ENCODE measurements at places on chromosomes 3 and 15. TPM values are rescaled to one million over a fixed set of nuclear protein-coding genes. Genes with fewer than 3 reads are reported as not detected.

Gene CIDEC
- total RNA-seq: not detected

DNA sequence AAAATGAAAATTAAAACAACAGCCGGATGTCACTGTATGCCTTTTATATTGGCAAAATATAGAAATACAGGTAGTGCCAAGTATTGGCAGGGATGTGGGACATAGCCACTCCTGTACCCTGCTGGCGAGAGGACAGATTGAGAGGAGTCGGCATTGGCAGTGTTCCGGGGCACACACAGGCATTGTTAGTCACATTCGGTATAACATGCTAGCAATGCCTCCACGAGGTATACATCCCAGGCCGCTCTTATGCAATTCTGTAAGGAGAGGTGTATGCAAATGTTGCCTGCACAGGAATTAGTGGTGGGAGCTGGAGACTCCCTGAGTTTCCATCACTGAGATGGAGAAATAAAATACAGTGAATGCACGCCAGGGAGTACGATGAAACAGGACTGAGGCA is 99.4 kb upstream of the DLG1 start:
- no peak overlapping the region for H3K4me3 ChIP-seq
- H3K36me3 ChIP-seq: no peaks in the 10 kb centered on the region
- peaks cover 27% of the 10 kb centered on the region for H3K4me1 ChIP-seq
- DNase-seq: no peak
- H3K27ac ChIP-seq: no peak overlapping the region
- H3K27me3 ChIP-seq: no peaks in the 10 kb centered on the region

Gene TUSC7
- total RNA-seq: not detected

Gene RPSA
- total RNA-seq: 1,932 TPM

Gene SLC12A1
- not detected for total RNA-seq

DNA sequence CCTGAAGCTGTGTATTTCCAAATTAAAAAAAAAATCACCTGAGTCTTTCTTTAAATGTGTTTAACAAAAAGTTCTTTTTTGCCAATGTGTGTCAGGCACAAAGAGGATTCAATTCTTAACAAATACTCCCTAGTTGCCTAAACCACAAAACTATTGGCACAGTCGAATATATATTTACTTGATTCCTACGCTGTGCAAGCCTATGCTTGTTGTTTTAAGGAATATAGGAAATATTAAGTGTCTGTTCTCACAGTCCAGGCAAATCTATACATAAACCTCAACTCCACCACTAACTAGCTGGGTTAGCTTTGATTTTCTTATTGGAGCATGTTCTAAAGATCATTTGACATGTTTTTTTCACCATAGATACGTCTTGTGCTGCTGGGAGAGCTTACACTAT is 571.0 kb downstream of the PYDC2 start:
- H3K27ac ChIP-seq: no peak overlapping the region
- no peaks in the 10 kb centered on the region for H3K27me3 ChIP-seq
- no peaks in the 10 kb centered on the region for H3K36me3 ChIP-seq
- no peak for DNase-seq
- no peaks in the 10 kb centered on the region for H3K4me1 ChIP-seq

- no peaks in the 10 kb centered on the region for H3K36me3 ChIP-seq
- no peak overlapping the region for H3K27ac ChIP-seq
- peaks cover 2% of the 10 kb centered on the region for H3K4me1 ChIP-seq
- peaks cover 9% of the 10 kb centered on the region for H3K27me3 ChIP-seq
- DNase-seq: no peak
These were observed 121.9 kb downstream of the SLCO3A1 start for GRCh38 chr15:91975241-91975978.

DNA sequence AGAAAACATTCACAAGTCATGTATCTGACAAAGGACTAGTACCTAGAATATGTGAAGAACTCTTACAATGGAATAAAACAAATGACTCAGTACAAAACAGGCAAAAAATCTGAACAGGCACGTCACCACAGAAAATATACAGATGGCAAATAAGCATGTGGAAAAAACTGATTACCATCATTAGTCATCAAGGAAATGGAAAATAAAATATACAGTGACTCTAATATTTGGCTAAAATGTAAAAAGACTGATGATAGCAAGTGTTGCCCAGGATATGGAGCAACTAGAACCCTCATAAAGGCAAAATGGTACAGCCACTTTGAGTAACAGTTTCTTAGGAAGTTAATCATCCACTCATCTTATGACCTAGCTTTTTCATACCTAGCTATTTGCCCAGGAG is 95.8 kb upstream of the ABHD17C start:
- no peaks in the 10 kb centered on the region for H3K4me1 ChIP-seq
- no peak overlapping the region for H3K4me3 ChIP-seq
- DNase-seq: no peak
- no peaks in the 10 kb centered on the region for H3K36me3 ChIP-seq

Gene USP50
- 0.42 TPM for total RNA-seq

- DNase-seq: peak; percentile 71
- H3K4me1 ChIP-seq: peaks cover 16% of the 10 kb centered on the region
- H3K4me3 ChIP-seq: no peak overlapping the region
These were observed 23.0 kb downstream of the HPS3 start for GRCh38 chr3:149152420-149152819.

DNA sequence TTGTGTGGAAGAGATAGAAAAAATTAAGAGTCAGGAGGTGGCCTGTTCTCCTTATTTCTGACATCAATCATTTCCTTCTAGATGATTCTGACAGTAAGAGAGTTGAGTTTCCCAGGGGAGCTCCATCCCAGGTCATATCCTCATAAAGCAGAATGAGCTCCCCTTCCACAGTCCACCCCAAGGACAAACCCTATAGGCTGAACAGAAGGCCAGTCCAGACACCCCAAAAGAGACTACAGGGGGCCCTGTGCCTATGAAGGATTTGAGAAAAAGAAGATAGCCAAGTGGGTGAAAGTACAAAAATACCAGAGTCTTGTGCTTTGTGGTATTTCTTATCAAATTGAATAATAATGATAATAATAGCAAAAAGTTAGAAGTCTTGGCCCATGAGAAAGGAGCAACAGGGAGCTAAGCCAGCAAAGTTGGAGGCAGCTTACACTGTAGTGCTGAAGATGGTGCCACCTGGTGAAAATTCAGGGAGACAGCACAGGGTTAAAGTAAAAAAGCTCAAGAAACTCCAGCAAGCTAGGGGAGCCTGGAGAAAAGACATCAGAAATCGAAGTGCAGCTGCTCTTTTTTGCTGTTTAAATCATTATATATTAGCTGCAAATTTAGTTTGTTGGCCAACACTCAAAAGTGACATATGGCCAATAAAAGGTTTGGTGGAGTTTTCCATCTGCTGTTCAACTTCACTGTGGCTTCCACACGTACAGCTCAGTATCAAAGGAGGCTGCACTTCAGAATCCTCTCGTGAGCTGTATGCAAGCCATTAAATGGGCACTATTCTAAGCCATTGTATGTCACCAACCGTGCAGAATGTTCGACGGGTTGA is 35.8 kb upstream of the SLC24A5 start:
- no peak overlapping the region for H3K4me3 ChIP-seq
- H3K36me3 ChIP-seq: no peaks in the 10 kb centered on the region
- H3K27ac ChIP-seq: no peak overlapping the region
- DNase-seq: no peak

GRCh38 chr3:27533261-27533607 is 49.0 kb upstream of the SLC4A7 start:
- no peak overlapping the region for H3K27ac ChIP-seq
- H3K4me3 ChIP-seq: no peak overlapping the region
- no peaks in the 10 kb centered on the region for H3K27me3 ChIP-seq
- peaks cover 21% of the 10 kb centered on the region for H3K4me1 ChIP-seq
- DNase-seq: no peak

DNA sequence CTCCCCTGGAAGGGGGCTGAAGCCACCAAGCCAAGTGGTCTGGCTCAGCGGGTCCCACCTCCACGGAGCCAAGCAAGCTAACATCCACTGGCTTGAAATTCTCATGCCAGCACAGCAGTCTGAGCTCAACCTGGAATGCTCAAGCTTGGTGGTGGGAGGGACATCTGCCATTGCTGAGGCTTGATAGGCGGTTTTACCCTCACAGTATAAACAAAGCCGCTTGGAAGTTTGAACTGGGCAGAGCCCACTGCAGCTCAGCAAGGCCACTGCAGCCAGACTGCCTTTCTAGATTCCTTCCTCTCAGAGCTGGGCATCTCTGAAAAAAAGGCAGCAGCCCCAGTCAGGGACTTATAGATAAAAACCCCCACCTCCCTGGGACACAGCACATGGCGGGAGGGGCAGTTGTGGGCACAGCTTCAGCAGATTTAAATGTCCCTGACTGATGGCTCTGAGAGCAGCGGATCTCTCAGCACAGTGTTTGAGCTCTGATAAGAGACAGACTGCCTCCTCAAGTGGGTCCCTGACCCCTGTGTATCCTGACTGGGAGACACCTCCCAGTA is 23.2 kb upstream of the IGSF10 start:
- no peaks in the 10 kb centered on the region for H3K36me3 ChIP-seq
- peaks cover 6% of the 10 kb centered on the region for H3K27me3 ChIP-seq
- no peak overlapping the region for H3K4me3 ChIP-seq
- H3K27ac ChIP-seq: no peak overlapping the region
- DNase-seq: no peak

DNA sequence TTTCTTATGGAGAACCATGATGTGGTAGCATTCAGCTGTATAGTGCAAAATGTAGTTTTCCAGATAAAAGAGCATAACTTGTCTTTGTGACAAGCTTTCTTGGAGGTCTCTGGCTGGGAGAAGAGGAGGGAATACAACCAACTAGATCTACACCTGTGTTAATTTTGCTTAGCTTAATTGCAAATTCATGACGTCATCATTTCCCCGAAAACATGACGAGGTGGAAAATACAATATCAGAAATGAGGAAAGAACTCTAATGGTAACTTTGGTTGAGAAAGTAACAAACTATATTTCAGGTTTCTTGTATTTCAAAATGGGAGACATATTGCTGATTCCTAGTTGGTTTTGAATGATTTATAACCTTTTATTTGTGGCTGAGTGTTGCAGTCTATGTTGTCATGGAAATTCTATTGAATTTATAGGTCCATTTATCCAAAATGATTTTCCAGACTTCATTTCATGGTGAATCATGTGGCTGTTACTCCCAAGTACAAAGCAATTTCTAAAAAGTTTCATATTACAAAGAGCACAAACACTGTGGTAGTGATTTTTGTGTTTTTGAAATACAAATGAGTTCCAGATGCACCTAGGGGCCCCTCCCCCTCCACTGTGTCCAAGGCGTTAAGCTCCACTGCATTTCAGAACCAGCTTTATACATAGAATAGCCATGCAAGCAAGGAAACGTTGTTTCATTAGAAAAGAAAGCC is 307.2 kb downstream of the FEZF2 start:
- H3K27ac ChIP-seq: no peak overlapping the region
- H3K4me3 ChIP-seq: no peak overlapping the region
- H3K4me1 ChIP-seq: no peaks in the 10 kb centered on the region
- no peaks in the 10 kb centered on the region for H3K27me3 ChIP-seq
- H3K36me3 ChIP-seq: no peaks in the 10 kb centered on the region
- DNase-seq: no peak

DNA sequence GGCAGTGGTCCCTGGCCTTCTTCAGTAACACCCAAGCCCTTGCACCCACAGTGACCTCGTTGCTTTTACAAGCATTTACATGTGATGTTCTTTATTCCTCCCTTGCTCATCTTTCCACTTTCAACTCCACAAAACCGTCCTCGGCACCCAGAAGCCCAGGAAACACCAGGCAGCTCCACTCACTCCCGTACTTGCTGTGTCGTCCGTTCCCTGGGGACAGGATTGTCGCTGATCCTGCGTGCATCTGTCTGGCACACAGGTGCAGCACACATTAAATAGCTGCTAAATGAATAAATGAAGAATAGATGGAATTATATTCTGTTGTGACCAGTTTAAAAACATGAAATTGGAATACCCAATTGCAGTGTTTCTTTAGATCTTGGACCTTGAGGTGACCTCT is 119.6 kb downstream of the PGPEP1L start:
- no peak overlapping the region for H3K4me3 ChIP-seq
- H3K27me3 ChIP-seq: no peaks in the 10 kb centered on the region
- H3K27ac ChIP-seq: no peak overlapping the region
- no peaks in the 10 kb centered on the region for H3K36me3 ChIP-seq
- DNase-seq: no peak
- no peaks in the 10 kb centered on the region for H3K4me1 ChIP-seq

Gene MAPKAPK3
- 199 TPM for total RNA-seq

Gene PATL2
- 13.5 TPM for total RNA-seq

- DNase-seq: no peak
- H3K27ac ChIP-seq: no peak overlapping the region
- no peaks in the 10 kb centered on the region for H3K27me3 ChIP-seq
- no peaks in the 10 kb centered on the region for H3K36me3 ChIP-seq
- H3K4me1 ChIP-seq: no peaks in the 10 kb centered on the region
These were observed 24.9 kb downstream of the ALS2CL start for GRCh38 chr3:46668591-46668990.

DNA sequence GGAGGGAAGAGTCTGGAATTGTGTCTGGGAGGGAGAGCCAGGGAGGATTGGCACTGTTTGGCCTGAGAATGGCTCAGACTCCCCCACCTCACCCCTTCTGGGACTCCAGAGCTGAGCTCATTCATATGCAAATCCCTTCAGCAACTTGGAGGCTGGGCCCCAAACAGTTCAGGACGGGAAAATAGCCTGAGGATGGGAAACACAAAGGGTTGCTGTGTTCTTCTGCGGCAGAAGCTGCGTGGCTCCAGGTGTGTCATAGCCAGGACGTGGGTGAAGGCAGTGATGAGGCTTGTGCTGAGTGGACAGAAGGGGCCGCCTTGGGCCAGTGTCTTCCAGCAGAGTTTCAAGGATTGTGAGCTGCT is 16.6 kb downstream of the MASP1 start:
- no peak overlapping the region for H3K4me3 ChIP-seq
- no peaks in the 10 kb centered on the region for H3K36me3 ChIP-seq
- H3K27me3 ChIP-seq: peaks cover 11% of the 10 kb centered on the region
- H3K27ac ChIP-seq: no peak overlapping the region

DNA sequence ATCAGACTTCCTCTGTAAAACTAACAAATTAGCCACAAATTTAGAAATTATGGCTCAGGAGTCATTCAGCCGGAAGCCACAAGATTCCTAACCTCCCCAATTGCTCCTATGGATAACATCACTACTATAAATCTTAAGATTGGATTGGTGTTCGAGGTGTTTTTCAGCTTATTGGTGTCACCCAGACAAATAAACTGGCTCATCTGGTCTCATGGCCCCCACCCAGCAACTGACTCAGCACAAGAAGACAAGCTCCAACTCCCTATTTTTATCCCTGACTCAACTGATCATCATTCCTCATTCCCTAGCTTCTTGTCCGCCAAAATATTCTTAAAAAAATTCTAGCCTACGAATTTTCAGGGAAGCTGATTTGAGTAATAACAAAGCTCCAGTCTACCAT is 135.1 kb upstream of the STRIT1 start:
- no peaks in the 10 kb centered on the region for H3K27me3 ChIP-seq
- no peak overlapping the region for H3K4me3 ChIP-seq
- no peaks in the 10 kb centered on the region for H3K4me1 ChIP-seq
- no peaks in the 10 kb centered on the region for H3K36me3 ChIP-seq
- no peak overlapping the region for H3K27ac ChIP-seq

DNA sequence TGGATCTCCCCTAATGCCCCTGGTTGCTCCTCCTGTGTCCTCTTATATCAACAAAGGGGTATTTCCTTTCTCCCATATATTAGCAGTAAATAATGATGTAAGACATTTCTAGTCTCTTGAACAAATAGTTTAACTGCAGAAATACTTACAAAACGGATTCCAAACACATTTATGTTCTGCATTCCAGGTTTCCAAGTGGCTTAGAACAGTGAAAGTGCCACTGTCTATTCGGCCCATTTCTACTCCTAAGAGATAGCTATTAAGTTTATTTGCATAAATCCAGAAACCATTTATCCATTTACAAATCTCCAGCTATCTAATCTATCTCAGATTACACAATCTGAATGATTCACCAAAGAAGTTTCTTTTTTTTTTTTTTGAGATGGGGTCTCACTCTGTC is 55.8 kb upstream of the FRMD4B start:
- H3K4me1 ChIP-seq: peaks cover 22% of the 10 kb centered on the region
- no peaks in the 10 kb centered on the region for H3K36me3 ChIP-seq
- no peak for DNase-seq
- no peak overlapping the region for H3K4me3 ChIP-seq
- H3K27me3 ChIP-seq: peaks cover 2% of the 10 kb centered on the region

Gene CNTN4
- not detected for total RNA-seq
